H9 (cell line): ENCODE measurements at places on chromosomes 13 and 19.

DNA sequence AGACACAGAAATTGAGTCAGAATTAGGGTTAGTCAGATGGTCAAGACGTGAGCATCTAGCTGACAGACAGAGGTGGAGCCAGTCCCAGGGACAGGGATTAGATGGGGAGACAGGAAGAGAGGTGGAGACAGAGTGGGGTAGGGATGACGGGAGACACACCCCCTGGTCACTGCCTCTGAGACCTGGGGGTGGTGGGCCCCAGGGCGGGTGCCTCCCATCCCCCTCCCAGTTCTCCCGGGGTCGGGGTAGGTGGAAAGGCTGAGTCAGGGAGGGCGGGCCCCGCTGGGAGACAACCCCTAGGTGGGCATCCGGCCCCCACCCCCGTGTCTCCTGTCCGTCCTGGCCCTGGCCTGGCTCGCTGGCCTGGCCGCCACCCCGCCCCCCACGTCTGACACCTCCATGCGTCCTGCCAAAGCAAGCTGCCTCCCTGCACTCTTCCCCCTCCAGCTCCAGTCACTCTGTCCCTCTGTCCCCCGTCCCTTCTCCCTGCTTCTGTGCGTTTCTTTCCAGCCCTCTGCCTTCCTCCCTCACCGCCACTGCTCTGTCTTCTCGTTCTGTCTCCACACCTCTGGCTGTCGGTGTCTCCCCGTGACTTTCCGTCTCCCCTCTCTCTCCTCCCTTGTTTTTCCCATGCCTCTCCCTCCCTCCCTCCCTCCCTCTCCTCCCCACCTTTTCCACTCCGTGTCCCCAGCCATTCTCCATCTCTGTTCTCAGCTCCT is 15.1 kb downstream of the CCDC97 start:
- peak; percentile 94 for DNase-seq

DNA sequence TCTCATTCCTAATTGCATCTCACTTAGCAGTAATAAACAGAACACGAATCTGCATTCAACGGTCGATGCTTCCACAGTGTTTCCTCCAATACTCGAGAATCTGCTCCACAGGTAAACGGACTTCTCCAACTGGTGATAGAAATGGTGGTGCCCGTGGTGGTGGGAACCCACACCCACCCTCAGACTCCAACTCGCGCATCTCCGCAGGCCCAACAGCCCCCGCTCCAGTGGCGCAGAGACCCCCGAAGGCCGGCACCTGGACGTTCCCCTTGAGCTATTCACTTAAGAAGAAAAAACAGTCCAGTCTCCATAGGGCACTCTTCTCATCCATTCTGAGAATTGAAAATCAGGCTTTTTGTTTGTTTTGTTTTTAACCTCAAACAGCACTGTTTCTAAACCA is 13.8 kb upstream of the RASA3 start:
- DNase-seq = no peak

GRCh38 chr19:58265100-58265499 is 13.7 kb upstream of the ZNF8 start:
- DNase-seq = no peak

DNA sequence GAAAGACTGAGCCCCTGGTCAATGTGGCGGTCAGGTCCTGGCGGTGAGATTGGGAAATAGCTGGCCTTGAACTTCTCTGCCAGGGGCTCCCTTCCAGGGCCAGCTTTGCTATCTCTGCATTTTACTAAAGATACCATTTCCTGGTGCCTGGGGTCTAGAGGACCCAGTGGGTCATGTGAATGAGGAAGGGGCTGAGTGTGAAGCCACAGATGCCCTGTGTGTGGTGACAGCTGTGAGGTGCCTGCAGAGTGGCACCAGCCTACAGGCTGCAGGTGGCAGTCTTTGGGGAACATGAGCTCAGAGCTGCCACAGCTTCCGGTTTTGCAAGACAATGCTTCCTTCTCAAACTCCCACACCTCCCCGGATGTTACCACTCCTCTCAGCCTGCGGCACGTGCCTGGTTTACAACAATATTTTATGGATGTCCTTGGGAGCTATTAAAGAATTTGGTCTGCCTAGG is 5.2 kb upstream of the MLNR start:
- DNase-seq = peak; percentile 76

DNA sequence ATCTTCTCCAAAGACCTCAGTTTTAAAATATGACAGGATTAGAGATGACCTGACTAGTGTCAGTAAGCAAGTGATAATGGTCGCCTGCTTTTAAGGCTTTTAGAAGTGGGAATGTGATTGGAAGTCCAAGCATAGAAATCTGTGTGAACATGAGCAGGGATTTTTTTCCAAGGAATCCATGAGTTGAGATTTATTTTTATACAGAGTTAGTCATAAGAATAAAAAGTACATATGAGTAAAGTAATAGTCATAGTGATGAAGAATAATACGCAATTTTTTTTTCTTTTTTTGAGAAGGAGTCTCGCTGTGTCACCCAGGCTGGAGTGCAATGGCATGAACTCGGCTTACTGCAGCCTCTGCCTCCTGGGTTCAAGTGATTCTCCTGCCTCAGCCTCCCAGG is 1.6 kb downstream of the ZNF546 start:
- DNase-seq = no peak

GRCh38 chr13:49690995-49691784 is at the start of gene EBPL:
Gene EBPL (minus strand): TSS chr13:49691486. CDS start chr13:49691424, 62 bp downstream.
- peak; percentile 96 for DNase-seq

DNA sequence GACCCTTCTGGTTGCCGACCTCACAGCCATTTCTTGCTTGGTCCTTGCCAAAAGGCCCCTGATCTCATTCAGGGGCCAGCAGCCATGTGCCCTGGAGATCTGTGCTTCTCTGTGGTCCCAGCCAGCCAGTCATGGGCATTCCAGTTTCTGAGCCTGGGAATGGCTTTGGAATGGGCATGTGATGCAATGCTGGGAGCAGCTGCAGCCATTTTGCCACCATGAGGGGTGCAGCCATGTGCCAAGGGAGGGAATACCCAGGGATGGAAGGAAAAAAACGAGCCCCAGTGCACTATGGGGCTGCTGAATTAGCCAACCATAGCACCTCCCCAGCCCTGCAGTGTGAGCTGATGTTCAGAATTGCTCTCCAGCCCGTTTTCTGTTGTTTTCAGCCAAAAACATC is 26.3 kb downstream of the F2RL3 start:
- no peak for DNase-seq

GRCh38 chr13:33106656-33107360 is 90.6 kb downstream of the KL start:
- no peak for DNase-seq

- peak; percentile 55 for DNase-seq
These were observed 2.5 kb downstream of the ITM2B start for GRCh38 chr13:48235341-48236135.

DNA sequence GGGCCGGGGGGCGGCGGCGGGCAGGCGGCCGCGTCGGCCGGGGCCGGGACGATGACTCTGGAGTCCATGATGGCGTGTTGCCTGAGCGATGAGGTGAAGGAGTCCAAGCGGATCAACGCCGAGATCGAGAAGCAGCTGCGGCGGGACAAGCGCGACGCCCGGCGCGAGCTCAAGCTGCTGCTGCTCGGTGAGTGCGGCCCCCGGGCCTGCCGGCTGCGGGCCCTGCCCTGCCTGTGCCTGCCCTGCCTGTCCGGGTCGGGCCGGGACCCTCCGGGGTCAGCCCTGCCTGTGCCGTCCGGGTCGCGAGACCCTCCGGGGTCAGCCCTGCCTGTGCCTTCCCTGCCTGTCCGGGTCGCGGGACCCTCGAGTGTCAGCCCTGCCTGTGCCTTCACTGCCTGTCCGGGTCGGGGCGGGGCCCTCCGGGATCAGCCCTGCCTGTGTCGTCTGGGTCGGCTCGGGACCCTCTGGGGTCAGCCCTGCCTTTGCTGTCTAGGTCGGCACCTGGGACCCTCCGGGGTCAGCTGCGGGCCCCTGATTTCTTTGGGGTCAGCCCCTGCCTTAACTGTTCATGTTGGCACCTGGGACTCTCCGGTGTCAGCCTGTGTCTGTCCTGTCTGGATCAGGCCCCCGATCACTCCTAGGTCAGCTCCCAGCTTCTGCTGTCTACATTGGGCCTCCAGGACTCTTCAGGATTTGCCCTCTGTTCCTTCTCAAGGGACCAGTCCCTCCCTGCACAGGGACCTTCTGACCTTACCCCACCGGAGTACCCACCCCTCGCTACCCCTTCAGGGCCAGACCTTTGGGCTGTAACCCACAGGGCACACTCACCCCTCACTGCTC is 659 bp downstream of the GNA11 start:
- DNase-seq = no peak

DNA sequence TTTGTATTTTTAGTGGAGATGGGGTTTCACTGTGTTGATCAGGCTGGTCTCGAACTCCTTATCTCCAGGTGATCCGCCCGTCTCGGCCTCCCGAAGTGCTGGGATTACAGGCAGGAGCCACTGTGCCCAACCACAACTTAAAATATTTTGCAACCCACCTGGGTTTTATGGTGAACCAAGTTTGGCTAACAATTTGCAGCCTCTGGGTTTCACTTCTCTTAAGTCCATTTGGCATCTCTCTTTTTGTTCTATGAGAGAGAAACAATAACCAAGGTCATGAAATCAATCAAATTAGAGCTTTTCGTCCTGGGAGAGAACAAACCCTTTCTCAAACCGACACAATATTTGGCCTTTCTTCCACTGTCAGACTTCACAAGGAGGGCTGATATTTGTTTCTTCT is 5.6 kb upstream of the SMAD9 start:
- no peak for DNase-seq

- no peak for DNase-seq
These were observed 40.6 kb downstream of the PHF11 start for GRCh38 chr13:49536144-49536873.

GRCh38 chr13:105465251-105465650 is 1070.2 kb downstream of the EFNB2 start:
- DNase-seq = no peak

GRCh38 chr19:37329686-37330085 is 41.2 kb upstream of the ZNF527 start:
- peak; percentile 59 for DNase-seq

GRCh38 chr19:48108997-48109782 is 1.4 kb downstream of the PLA2G4C start:
- DNase-seq = no peak

GRCh38 chr19:33740811-33741396 is 55.8 kb upstream of the KCTD15 start:
- peak; percentile 69 for DNase-seq
